Right cardiac atrium (tissue), 5 donors: ENCODE measurements at places on chromosomes 1 and 21.

DNA sequence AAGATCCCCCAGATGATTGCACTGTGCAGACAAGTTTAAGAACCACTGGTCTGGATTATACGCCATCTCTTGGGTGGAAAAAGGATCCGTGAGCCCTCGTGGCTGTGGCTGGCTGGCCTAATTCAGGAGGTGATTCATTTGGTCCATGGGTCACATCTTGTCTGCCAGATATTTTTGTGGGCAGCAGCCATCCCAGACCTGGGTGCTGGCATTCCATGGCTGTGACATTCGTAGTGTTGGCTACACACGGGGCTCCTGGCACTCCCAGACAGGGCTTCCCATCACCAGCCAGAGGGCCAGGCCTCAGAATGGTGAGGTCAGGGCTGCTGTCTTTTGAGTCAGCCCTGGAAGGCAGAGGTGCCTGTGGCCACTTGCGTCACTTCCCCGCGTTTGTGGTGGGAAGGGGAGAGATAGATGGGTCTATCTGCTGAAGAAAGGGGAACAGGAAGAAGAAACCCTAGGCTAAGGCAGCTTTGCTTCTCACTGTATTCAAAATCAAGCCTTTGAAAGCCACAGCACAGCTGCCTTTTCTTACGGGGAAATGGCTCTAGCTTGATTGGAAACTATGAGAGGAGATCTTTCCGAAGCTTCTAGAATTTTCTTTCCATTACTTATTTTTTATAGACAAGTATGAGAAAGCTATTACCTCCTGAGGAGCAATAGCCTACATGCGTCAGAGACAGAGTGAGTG, 32.4 kb downstream of the EIF2D start:
- peak; percentile 80 for DNase-seq

GRCh38 chr1:61782771-61783170, 40.5 kb downstream of the PATJ start:
- no peak for DNase-seq

DNA sequence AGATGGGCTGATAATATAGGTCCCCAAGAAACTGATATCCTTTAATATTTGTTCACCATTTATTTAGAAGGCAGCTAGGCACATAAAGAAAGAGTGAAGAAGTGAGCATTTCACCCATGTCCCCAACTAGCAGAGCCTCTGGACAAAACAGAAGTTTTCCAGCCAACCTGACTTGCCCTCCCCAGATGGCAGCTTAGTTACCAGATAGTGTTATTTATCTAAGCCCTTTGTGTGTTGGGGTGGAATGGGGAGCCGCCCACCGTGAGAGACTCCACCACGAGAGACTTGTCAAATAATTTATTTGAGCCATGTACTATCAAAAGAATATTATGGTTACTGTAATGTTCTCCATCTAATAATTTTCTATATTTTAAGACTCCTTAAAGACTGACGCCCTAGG, 54.9 kb upstream of the C1orf198 start:
- DNase-seq = no peak

DNA sequence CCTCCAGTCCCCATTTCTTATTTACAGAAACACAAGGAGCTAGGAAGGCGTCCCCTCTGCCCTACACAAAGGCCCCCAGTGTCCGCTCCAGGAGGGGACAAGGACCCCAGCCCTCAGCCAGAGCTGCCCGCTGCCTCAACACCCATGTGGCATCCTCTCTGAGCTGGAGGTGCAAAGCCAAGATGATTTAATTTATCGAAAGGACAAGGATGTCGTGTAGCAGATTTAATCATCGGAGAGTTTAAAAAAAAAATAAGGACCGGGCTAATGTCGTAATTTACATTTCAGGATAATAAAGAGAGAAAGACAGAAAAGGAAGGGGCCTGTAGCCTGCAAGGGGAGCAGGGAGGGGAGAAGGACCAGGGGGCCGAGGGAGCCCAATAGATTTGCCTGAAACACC, 68.3 kb upstream of the CASZ1 start:
- no peak for DNase-seq

GRCh38 chr1:247332623-247333361, 1.1 kb upstream of the ZNF496 start:
- peak; percentile 67 for DNase-seq
